ENCODE measurements at places on chromosomes 3 and 15. TPM values are rescaled to one million over a fixed set of nuclear protein-coding genes. Genes with fewer than 3 reads are reported as not detected.

- H3K27me3 ChIP-seq: no peaks in the 10 kb centered on the region
- H3K4me1 ChIP-seq: peaks cover 23% of the 10 kb centered on the region
- no peak overlapping the region for H3K4me3 ChIP-seq
- no peak for DNase-seq
These were observed 33.6 kb downstream of the HMG20A start for GRCh38 chr15:77454265-77454664.

DNA sequence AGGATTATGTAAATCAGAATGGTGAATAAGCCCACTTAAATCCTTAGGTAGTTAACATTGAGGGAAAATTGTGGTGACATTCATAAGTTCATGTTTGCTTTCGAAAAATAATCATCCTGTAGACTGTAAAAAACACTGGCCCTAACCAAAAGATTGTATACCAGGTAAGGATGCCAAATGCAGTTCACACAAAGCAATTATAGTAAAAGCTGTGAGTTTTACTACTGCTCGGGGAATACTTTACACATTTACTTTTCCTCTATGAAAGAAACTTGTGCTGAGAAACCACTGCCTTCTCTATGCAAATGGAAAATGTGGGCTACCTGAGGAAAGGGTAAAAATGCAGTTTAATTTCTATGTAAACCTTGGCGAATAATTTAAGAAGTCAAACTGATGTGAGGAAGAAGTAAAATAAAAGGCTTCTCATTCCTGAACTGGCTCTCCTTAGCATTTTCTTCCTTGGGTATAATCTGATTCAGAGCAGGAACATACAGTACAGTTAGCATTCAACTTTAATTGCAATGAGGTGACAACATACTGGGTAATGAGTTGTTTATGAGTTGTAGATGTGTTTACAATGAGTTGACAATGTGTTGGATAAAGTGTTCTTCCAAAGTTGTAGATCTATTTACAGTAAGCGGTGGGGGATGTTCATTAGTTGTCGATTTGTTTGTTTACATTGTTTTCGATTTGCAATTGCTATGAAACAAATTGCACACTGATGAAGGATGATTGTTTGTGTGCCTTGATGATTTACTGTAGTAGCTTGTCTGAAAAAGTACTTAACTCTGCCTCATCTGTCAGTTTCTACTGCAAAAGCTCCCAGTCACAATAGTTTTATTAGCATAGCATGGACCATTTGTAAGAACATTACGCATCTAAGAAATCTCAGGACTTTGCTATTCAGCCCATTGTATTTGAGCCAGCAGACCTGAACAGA lies 453.0 kb upstream of the DPH6 start:
- no peaks in the 10 kb centered on the region for H3K4me1 ChIP-seq
- H3K27me3 ChIP-seq: no peaks in the 10 kb centered on the region
- H3K36me3 ChIP-seq: no peaks in the 10 kb centered on the region
- no peak overlapping the region for H3K27ac ChIP-seq
- DNase-seq: no peak

ADGRG7 gene
- total RNA-seq: 1.4 TPM

GRCh38 chr3:78757731-78758130 lies 1010.1 kb downstream of the ROBO1 start:
- H3K27me3 ChIP-seq: no peaks in the 10 kb centered on the region
- H3K36me3 ChIP-seq: no peaks in the 10 kb centered on the region
- no peak for DNase-seq
- H3K27ac ChIP-seq: no peak overlapping the region

DNA sequence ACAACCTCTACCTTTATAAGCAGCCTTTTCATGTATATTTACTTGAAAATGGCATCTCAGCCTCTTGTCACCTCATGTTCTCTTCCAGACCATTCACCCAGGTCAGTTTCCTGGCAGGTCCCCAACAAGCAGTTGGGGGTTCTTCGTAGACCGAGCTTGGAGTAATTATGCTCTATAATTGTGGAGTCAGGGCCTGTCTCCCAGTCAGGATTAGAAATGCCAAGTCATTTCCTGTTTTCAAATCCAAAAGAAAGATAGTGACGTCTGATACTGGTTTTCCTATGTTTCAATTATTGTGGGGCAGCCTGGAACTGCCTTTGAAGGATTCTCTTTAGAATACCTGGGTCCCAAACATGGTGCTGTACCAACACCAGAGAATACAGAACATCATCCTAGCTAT lies 430.6 kb downstream of the MECOM start:
- H3K27me3 ChIP-seq: no peaks in the 10 kb centered on the region
- no peak for DNase-seq
- H3K4me1 ChIP-seq: peaks cover 19% of the 10 kb centered on the region

DNA sequence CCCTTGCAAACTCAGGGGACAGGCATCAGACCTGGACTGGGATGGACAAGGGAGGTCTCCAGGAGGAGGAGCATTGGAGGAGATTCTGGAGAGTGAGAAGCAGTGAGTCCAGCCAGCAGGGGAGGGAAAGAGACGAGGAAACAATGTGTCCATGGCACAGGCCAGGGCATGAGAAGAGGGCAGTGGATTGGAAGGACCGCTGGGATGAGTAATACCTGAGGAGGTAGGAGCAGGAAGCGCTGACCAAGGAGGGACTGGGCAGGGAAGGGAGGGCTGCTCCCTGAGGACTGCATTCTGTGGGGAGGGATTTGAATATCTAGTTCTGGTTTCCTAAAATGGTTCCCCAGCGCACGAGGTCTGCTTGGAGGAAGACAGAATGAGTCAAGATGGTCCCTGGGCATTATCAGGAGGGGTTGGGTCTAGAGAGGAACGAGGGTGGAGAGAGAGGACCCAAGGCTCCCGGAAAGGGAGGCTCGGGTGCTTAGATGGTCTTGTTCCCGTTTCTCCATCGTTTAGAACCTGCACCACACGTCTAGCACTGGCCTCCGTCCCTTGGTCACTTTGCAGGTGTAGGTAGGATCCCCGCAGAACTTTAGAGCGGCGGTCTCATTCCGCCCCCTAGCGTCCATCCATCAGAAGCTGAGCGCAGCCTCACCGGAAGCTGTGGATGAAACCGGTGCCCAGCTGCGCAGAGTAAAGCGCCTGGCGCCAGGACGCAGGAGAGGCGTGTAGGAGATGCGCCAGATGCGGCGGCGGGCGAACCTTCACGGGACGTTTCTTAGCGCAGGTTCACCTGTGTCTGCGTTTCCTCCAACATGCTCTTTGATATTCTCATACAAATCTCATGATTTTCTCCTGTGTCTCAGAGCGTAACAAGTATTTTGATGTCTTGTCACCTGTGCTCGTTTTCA lies 190.7 kb upstream of the NDN start:
- no peak for DNase-seq
- no peak overlapping the region for H3K27ac ChIP-seq
- no peak overlapping the region for H3K4me3 ChIP-seq
- H3K27me3 ChIP-seq: no peaks in the 10 kb centered on the region
- H3K4me1 ChIP-seq: no peaks in the 10 kb centered on the region

LMCD1 gene
- total RNA-seq: 46.0 TPM

XCR1 gene
- not detected for total RNA-seq

DNA sequence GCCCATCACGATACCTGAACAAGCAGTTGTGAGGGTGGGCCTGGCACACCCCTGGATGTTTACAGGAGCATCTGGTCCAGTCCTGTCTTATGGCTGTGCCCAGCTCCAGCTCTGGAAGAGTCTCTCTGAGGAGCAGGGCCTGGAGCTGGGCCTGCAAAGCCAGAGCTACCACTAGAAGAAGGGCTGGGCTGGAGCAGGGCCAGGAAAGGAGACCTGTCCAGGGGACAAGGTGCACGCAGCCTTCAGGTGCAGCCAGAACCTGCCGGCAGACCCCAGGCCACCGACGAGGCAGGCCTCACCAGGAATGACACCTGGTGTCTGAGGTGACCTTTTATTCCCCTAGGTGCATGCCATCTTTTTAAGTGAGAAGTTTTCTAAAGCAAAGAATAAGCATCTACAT lies 8.4 kb upstream of the BCL2L10 start:
- no peak overlapping the region for H3K4me3 ChIP-seq
- no peak for DNase-seq
- H3K27ac ChIP-seq: no peak overlapping the region
- H3K4me1 ChIP-seq: peaks cover 9% of the 10 kb centered on the region

DNA sequence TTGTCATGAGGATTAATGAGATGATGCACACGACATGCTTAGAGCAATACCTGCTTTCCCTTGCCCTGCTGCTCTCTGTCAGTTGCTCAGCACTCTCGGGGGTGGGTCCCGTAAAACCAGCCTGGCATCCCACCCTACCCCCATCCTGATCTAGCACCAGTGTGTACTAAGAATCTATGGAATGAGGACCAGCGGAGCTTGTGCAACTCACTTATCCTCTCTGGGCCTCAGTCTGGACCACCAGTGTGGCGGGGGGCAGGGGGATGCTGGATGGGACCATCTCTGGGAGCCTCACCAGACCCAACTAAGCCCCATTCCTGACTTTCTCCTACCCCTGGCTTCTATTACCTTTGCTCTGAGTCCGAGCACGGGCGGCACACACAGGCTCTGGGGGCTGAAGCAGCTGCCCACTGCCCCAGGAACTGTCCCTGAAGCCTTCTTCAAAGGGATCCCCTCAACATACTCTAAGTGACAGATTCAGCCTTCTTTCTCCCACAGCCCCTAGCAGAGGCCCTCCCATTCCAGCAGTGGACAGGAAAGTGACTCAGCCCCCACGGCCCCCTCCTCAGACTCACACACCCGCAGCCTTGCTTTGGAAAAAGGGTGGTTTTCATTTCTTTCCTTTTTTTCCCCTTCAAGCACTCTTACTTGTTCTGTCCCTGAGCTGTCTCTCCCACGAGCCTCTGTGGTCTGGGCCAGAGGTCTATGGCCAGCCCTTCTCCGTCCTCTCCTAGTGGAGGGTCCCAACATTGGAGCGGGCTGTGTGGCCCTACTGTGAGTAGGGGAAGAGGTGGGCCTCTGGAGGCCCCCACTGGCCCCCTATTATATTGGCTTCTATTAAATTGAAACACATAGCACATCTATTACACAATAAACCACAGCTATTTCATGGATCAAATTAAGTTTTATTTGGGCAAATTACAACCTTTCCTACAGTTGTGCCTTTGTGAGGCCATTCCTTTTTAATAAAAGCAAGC lies 100.3 kb downstream of the SMAD6 start:
- peaks cover 25% of the 10 kb centered on the region for H3K4me1 ChIP-seq
- no peak for DNase-seq
- H3K27me3 ChIP-seq: no peaks in the 10 kb centered on the region
- peaks cover 4% of the 10 kb centered on the region for H3K36me3 ChIP-seq
- peak overlapping the region; percentile 79 for H3K27ac ChIP-seq

DNA sequence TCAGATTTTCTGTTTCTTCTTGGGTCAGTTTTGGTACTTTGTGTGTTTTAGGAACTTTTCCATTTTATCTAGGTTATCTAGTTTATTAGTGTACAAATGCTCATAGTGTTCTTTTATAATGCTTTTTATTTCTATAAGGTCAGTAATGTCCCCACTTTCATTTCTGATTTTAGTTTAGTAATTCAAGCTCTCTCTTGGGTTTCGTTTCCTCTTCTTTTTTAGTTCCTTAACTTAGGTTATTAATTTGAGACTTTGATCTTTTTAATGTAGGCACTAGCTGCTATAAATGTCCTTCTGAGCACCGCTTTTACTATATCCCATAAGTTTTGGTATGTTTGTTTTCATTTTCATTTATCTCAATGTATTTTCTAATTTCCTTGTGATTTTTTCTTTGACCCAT lies 27.0 kb upstream of the CD200R1L start:
- no peak overlapping the region for H3K27ac ChIP-seq
- H3K36me3 ChIP-seq: no peaks in the 10 kb centered on the region
- H3K4me1 ChIP-seq: no peaks in the 10 kb centered on the region

GRCh38 chr15:56718560-56718959 lies 14.7 kb downstream of the ZNF280D start:
- peak overlapping the region; percentile 17 for H3K27ac ChIP-seq
- H3K4me3 ChIP-seq: no peak overlapping the region
- H3K4me1 ChIP-seq: peaks cover 16% of the 10 kb centered on the region
- no peaks in the 10 kb centered on the region for H3K27me3 ChIP-seq
- no peak for DNase-seq

- H3K4me3 ChIP-seq: no peak overlapping the region
- H3K27ac ChIP-seq: no peak overlapping the region
- no peaks in the 10 kb centered on the region for H3K4me1 ChIP-seq
- no peaks in the 10 kb centered on the region for H3K36me3 ChIP-seq
These were observed 859.2 kb upstream of the SEMA6D start for GRCh38 chr15:46858150-46858549.

DNA sequence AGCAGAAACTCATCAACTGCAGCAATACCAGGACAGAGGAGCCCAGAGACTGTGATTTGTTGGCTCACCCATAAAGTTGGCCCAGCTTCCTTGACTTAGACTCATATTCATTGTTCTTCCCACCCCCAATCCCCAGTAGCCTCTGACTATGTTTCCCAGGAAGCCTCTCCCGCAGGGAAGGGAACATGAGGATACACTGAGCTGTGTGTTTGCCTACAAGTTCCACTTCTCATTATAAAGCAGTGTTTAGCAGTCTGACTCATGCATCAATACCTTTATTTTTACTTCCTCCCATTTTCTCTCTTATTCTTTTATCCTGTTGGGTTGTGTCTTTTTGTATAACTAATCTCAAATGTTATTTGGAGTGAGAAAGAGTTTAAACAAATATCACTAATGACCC lies 111.6 kb upstream of the PHLDB2 start:
- H3K4me1 ChIP-seq: peaks cover 45% of the 10 kb centered on the region
- no peaks in the 10 kb centered on the region for H3K36me3 ChIP-seq
- H3K27ac ChIP-seq: peak overlapping the region; percentile 84

DNA sequence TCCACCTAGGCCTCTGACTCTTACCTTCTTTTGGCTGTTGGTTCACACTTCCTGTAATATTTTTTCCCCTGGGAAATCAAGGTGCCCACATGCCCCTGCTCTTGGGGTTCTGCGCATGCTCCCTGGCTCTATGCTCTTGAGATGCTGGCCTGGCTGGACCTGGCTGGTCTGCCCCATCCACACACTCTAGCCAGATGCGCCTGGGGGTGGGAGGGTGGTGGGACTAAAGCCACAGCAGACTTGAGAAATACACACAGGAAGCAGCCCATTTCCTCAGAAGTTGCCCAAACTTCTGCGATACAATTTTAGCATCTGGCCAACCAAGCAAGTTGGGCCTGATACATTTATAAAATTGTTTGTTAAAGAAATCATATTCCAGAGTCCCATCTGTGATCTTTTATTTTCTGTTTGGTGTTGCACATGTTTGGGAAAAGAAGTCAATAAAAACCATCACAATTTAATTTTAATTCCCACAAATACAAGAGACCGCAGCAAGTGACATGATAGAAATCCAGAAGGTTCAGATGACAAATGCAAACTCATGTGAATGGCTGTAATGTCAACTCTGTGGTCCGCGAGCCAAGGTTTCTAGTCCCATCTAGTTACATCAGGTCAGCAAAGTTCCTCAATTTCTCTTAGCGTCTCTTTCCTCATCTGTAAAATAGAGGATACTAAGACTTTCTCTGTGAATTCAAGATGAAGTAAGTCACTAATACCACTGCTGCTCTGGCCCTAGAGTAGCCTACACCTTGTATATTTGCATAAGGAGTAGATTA lies 55.9 kb upstream of the MEF2A start:
- DNase-seq: no peak
- H3K36me3 ChIP-seq: no peaks in the 10 kb centered on the region
- no peaks in the 10 kb centered on the region for H3K27me3 ChIP-seq
- H3K27ac ChIP-seq: no peak overlapping the region
- H3K4me3 ChIP-seq: no peak overlapping the region
- peaks cover 1% of the 10 kb centered on the region for H3K4me1 ChIP-seq

- H3K27me3 ChIP-seq: no peaks in the 10 kb centered on the region
- H3K27ac ChIP-seq: no peak overlapping the region
- no peak overlapping the region for H3K4me3 ChIP-seq
- DNase-seq: no peak
- no peaks in the 10 kb centered on the region for H3K4me1 ChIP-seq
These were observed 35.8 kb downstream of the SLC9A9 start for GRCh38 chr3:143812481-143812880.

GRCh38 chr15:74168711-74169126 lies 4.8 kb upstream of the ISLR start:
- H3K27me3 ChIP-seq: peaks cover 58% of the 10 kb centered on the region
- no peak overlapping the region for H3K4me3 ChIP-seq
- peaks cover 7% of the 10 kb centered on the region for H3K4me1 ChIP-seq
- no peak for DNase-seq

HHATL gene
- not detected for total RNA-seq
